ENCODE measurements at places on chromosomes 1 and 21. TPM values are rescaled to one million over a fixed set of nuclear protein-coding genes. Genes with fewer than 3 reads are reported as not detected.

DNA sequence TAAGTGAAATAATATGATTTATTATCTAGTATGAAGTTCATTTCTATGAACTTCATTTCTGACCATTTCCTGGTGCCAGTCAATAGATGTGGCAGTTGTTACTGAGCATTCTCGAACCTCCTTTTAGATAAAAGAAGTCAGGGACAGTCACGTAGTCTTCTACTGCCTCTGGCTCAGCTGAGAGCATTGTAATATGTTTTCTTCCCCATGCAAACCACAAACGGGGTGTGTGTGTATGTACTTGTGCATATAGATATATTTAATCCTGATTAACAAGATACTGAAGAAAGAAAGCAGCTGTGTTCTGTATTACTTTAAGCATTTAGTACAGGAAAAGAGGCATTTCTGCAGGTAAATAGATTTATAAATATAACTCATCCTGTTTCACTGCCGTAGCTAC lies 21.6 kb downstream of the ZNF684 start:
- DNase-seq: no peak

DNA sequence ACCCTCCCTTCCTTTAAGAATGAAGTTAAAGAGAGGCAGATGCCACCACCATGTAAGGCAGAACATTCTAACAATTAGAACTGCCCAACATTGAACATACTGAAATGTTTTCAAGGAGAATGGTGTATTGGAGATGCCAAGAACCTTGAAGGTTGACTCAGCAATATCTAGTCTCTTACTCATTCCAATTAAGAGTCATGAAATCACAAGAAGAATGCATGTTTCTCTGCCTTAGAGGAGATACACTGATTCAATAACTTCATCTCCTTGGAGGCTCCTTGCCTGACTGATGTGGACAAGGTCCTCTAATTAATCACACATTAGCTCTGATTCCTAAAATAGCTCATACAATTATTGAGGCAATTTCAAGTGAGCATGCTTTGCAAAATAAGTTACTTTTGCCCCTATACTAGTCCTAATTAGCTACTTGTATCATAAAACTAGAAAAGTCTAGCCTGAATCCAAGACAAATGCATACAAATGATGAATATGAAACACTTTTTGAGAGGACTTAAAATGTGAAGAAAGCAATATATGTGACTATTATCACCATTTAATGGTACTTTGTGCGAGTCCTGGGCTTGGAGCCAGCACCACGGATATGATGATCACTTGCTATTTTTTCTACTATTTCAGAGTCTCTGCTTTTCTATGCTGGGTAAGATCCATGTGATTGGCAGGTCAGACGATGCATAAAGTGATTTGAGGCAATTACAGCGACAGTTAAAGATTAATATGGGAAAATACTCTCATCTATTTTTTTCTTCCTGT lies 114.5 kb downstream of the DSCAM start:
- DNase-seq: no peak

DNA sequence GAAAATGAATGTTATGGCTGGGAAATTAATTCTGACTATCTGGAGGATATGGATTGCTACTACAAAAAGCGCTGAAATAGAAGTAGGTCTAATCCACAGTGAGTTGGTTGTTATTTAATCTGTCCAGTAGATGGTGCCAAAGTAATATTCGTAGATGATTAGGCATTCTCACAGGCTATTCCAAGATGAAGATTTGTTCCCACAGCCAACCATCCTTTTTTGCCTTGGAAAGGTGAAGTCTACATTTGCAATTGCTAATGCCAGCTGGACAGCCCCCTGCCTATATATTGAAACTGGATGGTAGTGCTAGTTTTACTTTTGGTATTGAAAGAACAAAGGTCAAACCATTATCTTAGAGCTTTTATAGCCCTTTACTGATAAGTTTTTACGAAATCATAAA lies 43.8 kb downstream of the RBM11 start:
- no peak for DNase-seq

- no peak for DNase-seq
Observed at GRCh38 chr1:59990470-59990869, 63.9 kb upstream of the CYP2J2 start.

DNA sequence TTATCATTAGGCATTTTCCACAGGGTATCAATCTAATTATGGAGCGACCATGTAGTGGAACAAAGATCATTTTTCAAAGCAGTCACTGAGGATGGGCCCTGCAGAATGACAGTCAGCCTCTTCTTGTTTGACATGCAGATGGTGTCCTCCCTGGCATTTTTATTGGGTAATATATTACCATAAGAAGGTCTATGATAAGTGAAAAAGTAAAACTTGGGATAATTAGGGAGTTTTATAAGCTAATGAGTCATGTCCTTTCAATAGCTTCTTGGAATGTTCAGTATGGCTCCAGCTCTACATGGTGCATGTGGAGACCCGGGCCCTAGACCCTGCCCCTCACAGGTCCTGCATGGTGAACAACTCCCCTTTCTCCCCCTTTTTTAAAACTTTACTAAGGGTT lies 232.2 kb upstream of the COA6 start:
- DNase-seq: no peak

CNR2 gene
- 0.17 TPM for total RNA-seq

ASCL5 gene
- not detected for total RNA-seq

SLC2A5 gene
- total RNA-seq: 34.5 TPM

- peak; percentile 83 for DNase-seq
Observed at GRCh38 chr1:200908191-200908868, 13.6 kb downstream of the INAVA start.

PROK1 gene
- total RNA-seq: not detected

DNA sequence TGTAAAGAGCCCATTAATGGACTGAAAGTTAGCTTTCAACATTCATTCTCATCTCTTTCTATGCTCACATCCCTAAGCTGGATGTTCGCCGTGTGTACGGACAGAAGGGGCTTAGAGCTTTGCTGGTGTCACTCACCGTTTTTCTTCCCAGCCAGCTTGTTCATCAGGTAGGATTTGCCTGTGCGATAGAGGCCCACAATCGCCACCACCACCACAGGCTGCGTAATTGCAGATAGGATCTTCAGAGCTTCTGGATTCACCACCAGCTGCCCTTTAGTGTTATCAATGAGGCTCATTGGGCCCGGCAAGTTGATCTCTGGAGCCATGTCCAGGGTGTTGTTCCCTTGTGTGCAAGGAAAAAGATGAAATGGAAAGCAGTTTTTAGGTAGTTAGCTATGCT lies 4.3 kb downstream of the GBP2 start:
- no peak for DNase-seq

DNA sequence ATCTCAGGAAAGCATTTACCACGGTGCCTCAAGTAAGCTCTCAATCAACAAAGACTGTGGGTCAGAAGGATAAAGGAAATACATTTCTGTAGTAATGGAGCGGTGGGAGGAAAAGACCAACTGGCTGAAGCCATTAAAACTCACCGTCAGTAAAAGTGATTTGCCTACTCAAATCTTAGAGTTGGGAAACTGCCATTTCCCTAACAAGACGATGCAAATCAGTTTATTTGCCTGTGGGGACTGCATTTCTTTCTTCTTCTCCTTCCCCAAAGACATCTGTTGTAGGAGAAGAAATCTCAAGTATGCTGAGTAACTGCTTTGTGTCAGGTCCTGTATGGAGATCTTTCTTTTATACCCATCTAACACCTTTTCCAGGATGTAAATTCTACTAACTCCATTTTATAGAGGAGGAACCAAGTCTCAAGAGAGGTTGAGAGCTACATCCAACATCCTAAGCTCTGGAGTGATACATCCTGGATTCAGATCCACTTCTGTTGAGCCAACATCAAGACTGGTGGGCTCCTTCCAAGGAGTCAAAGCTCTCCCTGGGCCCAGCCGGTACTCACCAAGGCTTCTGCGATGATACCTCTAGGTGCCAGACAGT lies 219.3 kb upstream of the FGGY start:
- DNase-seq: no peak

L1TD1 gene
- 1.4 TPM for total RNA-seq

DNA sequence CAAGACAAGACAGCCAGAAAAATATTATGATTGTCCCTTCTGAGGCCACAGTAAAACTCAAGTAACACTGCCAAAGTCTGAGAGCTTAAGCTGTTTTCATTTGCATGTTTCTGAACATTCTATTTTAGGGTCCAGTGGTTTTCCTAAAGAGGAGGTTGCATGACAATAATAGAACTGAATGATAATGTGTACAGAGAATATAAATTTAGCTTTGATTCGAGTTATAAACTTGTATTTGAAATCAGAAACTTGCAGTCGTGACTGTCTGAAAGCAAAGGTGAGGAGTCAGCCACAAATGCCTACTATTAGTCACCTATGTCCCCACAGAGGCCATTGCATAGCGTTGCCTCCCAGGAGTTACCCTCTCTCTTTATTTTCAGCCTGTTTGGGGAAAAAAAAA lies 363.1 kb upstream of the ADGRL2 start:
- DNase-seq: no peak

CLK2 gene
- 43.7 TPM for total RNA-seq

KCNN3 gene
- 19.3 TPM for total RNA-seq

- no peak for DNase-seq
Observed at GRCh38 chr21:31287201-31287600, 56.9 kb downstream of the TIAM1 start.

DNA sequence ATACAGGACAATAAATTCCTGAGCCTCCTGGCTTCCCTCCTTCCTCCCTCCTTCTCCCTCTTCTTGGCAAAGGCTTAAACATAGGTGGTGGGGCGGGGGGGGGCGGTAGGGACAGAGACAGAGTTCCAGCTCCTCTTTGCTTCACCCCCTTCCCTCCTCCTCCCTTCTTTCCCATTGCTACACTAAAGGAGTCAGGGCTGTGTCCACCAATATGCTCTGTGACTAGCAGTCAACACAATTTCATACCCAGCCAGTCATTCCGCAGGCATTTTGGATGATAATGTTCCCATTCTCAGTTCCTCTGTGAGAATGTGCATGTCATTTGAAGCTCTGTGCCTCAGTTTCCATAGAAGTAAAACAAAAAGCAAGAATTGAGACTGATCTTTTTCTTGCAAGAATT lies 1.7 kb downstream of the LMOD1 start:
- DNase-seq: no peak
